AG09309 (cell line): ENCODE measurements at places on chromosomes 13 and 19.

GRCh38 chr13:29452773-29453616, 142.5 kb downstream of the SLC7A1 start:
- no peak for DNase-seq

DNA sequence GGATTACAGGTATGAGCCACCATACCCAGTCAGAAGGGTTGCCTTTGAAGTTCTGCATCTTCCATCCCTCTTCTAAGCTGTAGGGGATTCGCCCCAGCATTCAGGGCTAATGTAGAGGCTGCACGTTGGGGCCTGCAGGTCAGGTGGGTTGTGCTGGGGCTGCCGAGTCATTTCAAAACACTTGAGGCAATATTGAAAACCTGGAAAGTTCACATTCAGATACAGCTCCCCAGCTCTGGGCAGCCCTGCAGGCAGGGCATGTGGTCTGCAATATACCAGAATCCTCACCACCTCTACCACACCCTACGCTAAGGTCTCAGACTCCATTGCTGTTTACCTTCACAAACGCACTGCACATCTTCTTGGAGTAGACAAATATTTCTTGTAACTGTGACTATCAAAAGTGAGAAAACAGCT, 24.6 kb downstream of the CCNE1 start:
- no peak for DNase-seq

DNA sequence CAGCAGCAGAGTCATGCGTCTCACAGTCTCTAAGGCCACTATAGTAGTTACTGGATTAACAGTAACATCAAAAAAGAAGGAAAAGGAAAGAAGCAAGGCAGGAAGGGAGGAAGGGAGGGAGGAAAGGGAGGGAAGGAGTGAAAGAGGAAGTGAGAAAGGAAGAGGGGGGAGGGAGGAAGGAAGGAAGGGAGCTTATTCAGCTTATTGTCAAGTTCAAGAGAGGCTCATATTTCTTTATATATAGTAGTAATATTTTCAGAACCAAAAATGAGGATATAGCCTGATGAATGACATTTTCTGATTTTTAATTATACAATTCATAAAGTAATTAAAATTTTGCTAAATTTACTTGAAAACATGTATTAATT, 17.7 kb upstream of the RUBCNL start:
- no peak for DNase-seq

GRCh38 chr13:99418843-99419140, 82.5 kb upstream of the TM9SF2 start:
- DNase-seq, result no peak

DNA sequence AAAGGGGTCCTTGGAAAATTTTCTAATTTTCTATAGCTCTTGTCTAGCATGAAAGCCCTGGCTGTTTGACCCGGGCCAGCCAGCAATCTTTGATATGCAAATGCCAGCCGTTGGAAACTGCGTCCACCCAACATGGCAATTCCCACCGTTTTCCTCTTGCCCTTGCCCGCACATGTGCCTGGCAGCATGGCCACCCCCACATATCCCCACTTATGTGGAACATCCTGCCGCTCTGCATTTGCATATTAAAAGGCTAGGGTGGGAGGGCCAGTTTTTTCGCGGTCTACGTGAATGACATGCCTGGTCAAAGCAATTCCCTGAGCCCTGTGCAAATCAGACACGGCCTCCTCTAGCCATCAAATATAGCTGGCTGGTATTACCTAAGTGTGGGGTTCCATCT, 110.3 kb upstream of the TDRD3 start:
- no peak for DNase-seq

DNA sequence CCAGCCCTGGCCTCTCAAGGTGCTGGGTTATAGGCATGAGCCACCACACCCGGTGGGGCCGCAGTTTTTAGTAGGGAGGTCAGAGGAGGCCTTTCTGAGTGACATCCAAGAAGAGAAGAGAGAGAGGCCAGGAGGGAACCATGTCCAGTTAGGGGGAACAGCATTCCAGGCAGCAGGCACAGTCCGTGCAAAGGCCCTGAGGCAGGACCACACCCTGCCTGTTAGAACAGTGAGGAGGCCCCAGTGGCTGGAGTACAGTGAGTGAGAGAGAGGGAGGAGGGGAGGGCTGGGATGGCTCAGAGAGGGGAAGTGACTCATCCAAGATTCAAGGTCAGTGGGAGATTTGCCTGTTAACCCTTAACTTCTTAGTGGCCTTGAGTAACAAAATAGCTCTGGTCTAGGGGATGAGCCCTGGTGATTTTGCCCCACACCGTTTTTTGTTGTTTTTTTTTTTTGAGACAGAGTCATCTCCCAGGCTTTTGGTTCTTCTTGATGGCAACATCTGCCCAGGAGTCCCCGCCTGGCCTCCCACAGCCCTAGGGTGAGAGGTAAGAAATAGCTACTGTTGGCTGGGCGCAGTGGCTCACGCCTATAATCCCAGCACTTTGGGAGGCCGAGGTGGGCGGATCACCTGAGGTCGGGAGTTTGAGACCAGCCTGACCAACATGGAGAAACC, 2.7 kb upstream of the PLIN3 start:
- peak; percentile 77 for DNase-seq

GRCh38 chr13:26558987-26559386, 1.5 kb downstream of the WASF3 start:
- no peak for DNase-seq

- no peak for DNase-seq
Measured at GRCh38 chr13:61908906-61909615, 493.4 kb upstream of the PCDH20 start.

DNA sequence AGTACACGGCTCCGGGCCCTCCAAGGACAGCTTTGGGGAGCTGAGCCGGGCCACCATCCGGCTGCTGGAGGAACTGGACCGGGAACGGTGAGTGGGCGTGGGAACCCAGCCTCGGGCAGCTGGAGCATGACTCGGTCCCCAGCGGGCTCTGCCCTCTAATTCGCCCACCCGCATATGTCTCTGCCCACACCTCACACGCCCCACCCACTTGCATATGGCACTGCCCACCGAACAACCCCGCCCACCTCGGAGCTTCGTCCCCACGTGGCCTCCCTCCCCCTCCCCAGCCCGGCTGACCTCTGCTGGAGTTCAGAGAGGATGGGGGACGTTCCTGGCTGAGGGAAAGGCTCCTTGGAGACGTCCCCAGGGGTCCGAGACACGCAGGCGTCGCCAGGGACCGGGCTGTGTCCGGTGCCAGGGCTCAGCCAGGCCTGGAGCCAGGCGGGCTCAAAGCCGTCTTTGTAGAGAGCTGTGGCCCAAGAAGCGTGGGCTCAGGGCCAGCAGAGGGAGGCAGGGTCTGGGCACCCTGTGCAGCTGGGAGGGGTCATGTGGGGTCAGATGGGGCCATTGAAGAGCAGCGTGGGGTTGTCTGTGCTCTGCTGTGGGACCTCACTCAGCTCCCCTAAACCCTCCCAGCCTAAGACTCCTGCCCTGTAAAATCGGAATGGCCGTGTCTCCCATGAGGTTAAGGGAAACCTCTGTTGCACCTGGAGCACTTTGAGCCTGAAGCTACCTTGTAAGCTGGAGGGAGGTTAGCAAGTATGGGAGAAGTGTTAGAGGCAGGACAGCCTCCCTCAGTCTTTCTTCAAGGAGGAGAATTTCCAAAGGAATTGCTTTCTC, 3.8 kb downstream of the APC2 start:
- no peak for DNase-seq

- no peak for DNase-seq
Measured at GRCh38 chr13:103283451-103283820, 217.2 kb upstream of the SLC10A2 start.

DNA sequence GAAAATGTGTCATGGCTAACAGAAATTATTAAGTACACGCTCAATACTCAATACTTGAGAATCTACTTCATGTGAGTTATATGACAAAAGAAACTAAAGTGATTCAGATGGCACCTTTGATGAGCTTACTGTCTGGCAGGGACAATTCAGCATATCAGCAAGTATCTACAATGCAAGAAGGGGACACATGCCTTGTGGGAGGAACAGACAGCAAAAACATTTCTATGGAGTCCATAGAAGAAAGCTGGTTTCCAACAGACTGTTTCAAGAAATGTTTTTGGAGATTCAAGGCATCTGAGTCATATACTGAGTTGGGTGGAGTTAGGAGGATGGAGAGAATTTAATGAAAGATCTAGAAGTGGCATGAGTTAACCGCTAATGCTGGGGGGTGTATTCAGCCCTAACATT, 54.7 kb downstream of the MBNL2 start:
- DNase-seq, result no peak

DNA sequence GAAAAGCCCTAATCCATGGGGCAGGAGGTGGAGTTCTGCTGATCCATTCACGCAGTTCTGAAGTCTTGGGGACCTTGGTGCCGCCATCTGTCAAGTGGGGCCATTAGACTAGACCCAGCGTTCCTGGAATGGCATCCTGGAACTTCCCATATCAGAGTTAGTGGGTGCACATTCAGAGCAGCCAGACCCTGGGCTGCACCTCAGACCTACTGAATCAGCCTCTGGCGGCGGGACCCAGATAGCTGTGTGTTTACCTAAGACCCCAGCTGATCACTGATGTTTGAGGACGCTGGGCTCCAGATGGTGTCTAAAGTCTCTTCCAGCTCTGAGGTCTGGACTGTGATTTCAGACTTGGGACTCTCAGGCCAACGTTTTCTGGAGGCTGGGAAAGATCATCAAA, 12.8 kb downstream of the POP4 start:
- no peak for DNase-seq

DNA sequence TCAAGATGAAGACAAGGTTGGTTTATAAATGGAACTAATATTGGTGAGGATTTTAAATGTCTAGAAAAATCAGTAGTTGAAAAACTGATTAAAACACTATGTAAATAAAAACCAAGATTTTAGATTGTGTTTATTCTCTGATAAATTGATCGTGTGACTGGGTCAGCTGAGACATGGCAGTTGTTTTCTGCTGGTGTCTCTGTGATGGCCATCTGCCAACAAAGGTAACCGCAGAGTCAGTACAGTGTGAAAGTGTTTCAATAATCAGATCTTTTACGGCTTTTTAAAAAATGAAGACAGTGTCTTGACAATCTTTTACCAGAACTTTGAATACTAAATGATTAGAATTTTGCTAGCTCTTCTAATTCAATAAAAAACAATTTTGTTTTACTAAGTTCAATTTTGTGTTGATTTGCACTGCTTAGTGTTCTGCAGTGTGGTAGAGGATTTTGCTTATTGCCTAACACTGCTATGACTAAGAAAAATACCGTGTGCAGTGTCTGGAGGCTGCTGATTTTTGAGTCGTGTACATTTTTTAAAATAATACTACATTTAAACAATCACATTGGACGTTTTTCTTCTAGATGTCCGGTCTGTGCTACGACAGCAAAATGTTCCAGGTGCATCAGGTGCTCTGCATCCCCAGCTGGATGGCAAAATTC, 32.7 kb upstream of the GPR183 start:
- no peak for DNase-seq

DNA sequence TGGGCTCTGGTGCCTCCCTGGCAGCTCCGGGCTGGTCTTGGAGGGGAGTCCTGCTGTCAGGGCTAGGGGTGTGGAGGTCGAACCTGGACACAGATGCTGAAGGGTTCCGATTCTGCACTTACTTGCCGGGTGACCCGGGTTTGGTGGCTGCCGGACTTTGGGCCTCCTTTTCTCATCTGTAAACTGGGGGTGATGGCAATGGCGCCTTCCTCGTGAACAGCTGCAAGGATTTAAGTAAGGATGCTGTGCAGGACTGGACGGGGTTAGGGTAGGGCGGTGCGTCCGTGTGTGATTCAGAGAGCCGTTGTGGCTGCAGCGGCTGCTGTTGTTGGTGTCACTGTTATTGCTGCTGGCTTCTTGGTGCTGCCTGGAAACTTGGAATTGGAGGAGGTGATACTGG, 2.4 kb downstream of the HPN start:
- DNase-seq, result no peak

DNA sequence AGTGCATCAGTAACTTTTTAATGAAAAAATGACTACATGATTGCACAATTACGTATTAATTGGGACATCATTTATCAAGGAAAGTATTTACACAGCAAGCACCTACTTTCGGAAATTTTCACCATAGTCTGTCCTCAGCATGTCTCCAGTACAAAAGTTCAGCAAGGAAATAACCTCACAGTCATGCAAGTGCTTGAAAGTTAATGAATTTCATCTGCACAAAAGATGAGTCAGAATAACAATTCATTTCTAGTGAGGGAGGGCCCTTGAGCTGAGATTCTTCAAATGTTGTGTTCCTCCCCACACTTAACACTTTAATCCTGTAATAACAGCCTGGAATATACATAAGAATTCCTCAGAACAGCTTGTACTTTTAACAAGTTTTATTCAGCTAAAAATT, 49.0 kb upstream of the OXGR1 start:
- DNase-seq, result peak; percentile 14

- DNase-seq, result no peak
Measured at GRCh38 chr19:15433519-15434069, 14.8 kb upstream of the AKAP8L start.

- DNase-seq, result no peak
Measured at GRCh38 chr19:4115050-4115817, 8.7 kb downstream of the MAP2K2 start.

GRCh38 chr19:13103581-13104359, 1.1 kb upstream of the LYL1 start:
- no peak for DNase-seq

- DNase-seq, result no peak
Measured at GRCh38 chr13:98869408-98870090, 108.3 kb downstream of the DOCK9 start.

- no peak for DNase-seq
Measured at GRCh38 chr19:2249880-2250765, 1.0 kb downstream of the AMH start.

GRCh38 chr19:28388988-28389387, 824.0 kb downstream of the UQCRFS1 start:
- no peak for DNase-seq
